ENCODE measurements at places on chromosomes 11 and 22. TPM values are rescaled to one million over a fixed set of nuclear protein-coding genes. Genes with fewer than 3 reads are reported as not detected.
A peak's percentile ranks its signal among the peaks of the same experiment; 100 is the strongest.

The CD3E gene
- 0.37 TPM for polyA plus RNA-seq

The TMEM109 gene
- polyA plus RNA-seq, result 53.3 TPM

The B4GALNT4 gene
- polyA plus RNA-seq, result 0.75 TPM

The HEPHL1 gene
- polyA plus RNA-seq, result not detected

The OR56A1 gene
- not detected for polyA plus RNA-seq

The SMC1B gene
- not detected for polyA plus RNA-seq

The MISFA gene
- polyA plus RNA-seq, result 1.7 TPM

The OSBP gene
- 13.8 TPM for polyA plus RNA-seq

The FAM180B gene
- polyA plus RNA-seq, result not detected

The ST14 gene
- 1.2 TPM for polyA plus RNA-seq

The LINC01488 gene
- 0.03 TPM for polyA plus RNA-seq

The ROBO4 gene
- 39.1 TPM for polyA plus RNA-seq

DNA sequence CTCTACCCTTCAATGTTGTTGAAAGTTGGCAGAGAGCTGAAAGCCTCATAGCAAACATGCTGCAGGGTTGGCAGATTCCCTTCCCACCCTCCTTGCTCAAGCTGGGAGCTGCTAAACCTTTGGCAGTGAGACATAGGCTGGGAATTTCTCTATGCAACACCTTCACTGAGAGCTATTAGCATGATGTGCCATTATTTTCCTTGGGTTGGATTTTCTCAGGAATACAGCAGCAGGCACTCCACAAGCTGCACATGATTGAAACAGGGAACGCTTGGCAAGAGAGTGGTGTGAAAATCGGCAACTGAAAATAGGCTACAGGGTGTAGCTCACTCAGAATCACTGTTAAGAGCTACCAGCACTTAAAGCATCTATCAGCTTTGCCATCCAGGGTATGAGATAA is 9.6 kb upstream of the ALKBH3 start:
- no peak for DNase-seq

DNA sequence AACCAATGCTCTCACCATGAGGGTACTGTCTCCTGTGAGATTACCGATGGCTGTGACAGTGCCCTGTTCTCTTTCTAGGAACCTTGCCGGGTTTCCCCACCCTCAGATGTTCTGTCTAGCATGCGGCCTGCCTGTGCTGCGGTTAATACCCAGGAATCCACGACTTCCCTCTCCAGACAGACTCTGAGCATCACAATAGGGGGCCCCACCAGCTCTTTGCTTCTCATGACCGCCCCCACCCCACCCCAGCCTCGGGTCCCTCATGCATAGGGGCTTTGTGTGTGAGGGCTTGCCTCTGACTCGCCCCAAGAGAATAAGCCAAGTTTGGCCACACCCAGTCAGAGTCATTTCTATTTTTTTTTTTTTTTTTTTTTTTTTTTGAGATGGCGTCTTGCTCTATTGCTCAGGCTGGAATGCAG is 10.3 kb downstream of the PARVG start:
- DNase-seq, result no peak

GRCh38 chr11:70153133-70153727 is 49.9 kb upstream of the FADD start:
- no peak for DNase-seq

DNA sequence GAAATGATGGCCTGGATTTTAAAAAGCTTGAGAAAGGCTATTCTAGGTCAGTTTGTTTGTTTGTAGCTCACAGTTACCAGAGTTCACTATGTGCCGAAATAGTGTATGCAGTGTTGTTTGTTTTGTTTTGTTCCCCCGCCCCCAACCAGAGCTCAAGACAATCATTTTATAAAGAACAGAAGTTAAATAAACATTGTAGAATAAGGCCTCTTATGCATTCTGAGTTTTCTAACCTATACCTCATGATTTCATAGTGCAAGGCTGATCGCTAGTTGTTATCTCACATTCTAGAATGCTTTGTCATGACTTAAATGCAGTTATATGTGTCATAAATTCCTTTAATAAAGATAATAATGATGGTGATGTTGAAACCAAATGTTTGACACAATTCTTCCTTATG is 7.8 kb downstream of the KCNA4 start:
- DNase-seq, result no peak

- no peak for DNase-seq
Measured at GRCh38 chr11:128608746-128609407, 21.5 kb upstream of the ETS1 start.

- DNase-seq, result no peak
Measured at GRCh38 chr11:10181811-10182210, 112.2 kb downstream of the SBF2 start.

DNA sequence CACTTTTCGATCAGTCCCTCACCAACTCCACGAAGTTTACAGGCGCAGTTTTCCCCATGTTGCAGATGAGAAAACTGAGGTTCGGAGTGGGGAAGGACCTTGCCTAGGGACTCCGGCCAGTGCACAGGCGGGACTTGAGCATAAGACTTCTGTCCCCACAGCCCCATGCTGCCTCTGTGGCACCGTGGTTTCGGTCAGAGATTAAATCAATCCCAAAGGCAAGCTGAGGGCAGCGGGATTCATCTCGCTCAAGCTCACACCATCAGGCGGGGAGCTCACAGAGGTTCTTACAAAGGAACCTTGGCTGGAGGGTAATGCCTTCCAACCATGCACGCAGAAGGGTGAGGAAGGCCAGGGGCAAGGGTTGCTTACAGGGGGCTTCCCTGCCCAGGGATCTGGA is 115.5 kb downstream of the PHF21B start:
- no peak for DNase-seq

DNA sequence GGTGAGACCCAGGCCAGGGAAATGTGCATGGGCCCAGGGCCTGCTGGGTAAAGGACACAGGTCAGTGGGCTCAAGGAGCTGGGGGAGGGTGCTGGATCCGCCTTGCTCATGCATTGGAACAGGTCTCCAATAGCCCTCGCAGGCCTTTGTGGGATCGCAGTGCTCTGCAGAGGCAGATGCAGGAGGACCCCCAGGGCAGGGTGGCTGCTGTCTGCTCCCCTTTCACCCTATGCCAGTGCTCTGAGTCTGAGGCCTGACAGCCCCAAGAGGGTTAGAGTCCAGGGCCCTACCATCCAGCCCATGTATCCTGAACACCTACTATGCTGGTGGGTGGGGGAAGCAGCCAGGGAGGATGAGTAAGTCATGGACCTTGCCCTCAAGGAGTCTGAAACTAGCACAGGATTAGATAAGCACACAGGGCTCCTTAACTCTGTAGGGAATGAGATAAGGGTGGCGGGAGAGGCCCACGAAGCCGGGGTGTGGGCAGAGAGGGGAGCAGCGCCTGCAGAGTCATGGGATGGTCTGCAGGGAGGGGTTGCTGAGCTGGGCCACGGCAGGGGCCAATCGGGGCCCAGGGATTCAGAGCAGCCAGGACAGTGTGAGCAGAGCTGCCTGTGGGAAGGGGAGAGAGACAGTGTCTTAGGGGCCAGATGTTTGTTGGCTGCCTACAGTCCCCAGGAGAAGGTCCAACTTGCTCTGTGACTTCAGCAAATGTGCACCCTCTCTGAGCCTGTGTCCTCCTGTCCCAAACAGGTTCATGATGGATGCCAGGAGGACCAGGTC is 10.5 kb upstream of the EHD1 start:
- no peak for DNase-seq

DNA sequence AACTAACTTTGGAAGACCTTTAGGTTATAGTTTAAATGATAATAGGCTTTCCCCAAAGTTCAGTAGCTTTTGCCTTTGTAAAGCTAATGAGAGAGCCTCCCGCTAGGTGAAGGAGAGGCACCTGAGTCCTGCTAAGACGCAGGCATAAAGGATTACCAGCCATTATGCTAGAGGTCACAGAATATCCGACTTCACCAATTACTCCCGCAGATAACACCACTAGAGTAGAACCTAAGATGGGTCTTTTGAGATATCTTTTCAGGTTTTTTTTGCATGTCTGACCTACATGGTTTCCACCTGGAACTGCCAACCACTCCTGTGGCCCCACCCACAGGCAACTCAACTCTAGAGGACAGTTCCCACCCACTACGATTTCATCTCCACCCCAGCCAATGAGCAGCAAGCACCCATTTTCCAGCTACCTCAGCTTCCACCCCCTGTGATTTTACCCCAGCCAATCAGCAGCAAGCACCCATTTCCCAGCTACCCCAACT is 314.3 kb downstream of the BRD1 start:
- DNase-seq, result no peak

GRCh38 chr22:40782521-40782920 is 36.6 kb downstream of the SLC25A17 start:
- DNase-seq, result no peak

- no peak for DNase-seq
Measured at GRCh38 chr11:75435571-75435925, 2.5 kb upstream of the KLHL35 start.

- DNase-seq, result no peak
Measured at GRCh38 chr11:57785072-57785471, 23.5 kb downstream of the CTNND1 start.

GRCh38 chr22:19518635-19519034 is 5.6 kb downstream of the CLDN5 start:
- no peak for DNase-seq

GRCh38 chr22:50105208-50106100 is 15.6 kb downstream of the MOV10L1 start:
- DNase-seq, result no peak

DNA sequence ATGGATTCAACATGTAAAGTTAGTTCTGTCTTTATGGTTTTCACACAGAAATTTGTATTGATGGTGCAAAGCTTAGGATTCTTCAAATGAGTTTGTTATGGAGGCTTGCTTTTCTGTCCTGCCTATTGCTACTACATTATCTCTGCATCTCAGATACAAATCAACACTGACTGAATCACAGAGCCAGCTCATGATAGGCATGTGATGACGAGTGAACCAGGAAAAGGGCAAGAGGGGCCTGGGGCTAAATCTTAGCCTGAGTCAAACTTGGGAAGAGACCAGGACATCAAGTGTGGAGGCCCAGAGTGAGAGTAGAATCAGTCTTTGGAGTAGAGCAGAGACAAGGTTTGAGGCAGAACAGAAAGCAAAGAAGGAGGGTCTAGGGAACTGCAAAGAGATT is 107.1 kb upstream of the CD44 start:
- DNase-seq, result no peak

DNA sequence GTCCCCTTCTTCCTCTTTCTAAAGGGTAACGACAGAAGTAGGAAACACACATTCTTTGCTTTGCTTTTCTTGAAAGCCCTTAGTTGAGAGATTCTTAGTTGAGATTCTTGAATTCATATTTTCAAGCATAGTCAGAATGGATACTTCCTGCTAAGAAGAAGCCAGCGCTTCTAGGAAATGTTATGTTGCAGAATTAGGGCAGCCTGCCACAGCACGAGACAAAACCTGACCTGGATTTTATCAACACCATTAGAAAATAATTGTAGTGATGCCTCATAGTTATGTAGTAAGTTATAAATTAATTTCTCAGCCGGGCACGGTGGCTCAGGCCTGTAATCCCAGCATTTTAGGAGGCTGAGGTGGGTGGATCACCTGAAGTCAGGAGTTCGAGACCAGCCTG is 37.9 kb upstream of the NUP160 start:
- DNase-seq, result peak; percentile 15

- no peak for DNase-seq
Measured at GRCh38 chr11:134660416-134660815, 248.4 kb upstream of the B3GAT1 start.

DNA sequence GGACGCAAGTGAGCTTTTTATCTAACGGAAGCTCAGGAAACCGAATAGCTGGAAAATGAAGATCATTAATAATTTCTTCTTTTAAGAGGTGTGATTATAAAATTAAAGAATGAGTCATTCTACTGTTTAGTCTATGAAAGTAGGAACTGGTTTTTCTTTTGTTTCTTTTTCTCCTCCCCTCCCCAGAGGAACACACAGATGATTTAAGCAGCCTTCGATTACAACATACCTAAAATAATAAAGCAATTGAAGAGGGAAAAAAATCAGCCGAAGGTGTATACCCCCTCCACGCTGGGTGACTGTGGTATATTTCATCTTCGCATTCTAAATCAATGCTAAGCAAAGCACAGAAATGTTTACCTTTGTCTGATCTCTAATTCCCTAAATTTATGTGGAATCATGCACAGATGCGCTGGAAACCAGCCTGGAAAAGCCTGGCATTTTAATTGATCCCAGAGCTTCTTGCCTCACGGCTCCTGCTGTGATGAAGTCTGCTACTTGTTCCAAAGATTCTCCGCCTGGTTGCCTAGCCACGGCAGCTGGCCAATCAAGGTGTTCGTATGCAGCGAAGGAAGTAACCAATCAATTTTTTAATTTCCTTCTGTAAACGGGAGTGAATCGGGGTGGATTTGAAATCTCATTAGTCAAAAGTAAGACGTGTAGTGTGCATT is 133.9 kb downstream of the FANCF start:
- no peak for DNase-seq

GRCh38 chr22:50297510-50298265 is 9.8 kb downstream of the PLXNB2 start:
- no peak for DNase-seq

- DNase-seq, result no peak
Measured at GRCh38 chr11:133339495-133340140, 192.7 kb downstream of the OPCML start.

DNA sequence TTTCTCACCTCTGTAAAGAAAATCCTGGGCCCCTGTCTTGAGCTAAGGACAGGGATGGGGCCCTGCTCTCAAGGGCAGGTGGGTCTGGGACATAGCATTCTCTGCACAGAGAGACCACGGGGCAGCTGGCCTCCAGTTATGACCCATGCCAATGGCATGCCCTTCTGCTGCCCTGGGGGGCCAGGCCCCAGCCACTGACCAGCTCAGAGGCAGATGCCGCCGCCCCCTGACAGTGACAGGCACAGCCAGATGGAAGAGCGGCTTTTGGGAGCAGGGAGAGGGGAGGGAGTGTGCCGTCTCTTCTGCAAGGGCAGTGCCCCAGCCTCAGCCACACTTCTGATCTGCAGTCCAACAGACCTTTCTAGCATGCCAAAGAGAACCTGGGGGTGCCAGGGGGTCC is 114.8 kb upstream of the NAV2 start:
- DNase-seq, result no peak

DNA sequence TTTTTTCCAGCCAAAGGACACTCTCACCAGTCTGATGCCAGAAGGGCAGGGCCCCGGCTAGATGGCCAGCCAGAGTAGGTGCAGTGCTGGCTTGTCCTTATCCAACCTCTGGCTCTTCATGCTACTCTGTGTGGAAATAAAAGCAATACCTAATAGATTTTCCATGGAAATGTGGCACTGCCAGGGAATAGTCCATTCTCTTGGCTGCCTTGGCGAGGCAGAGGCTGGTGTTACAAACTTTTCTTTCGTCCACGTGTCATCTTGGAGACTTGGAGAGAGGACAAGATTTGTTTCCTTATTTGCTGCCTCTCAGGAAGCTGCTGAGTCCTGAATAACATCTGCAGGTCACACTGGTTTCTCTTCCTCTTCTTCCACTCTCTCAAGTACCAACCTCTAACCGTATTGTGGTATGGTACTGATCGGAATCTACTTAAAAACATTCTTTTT is 17.2 kb upstream of the C1QTNF4 start:
- DNase-seq, result no peak

- DNase-seq, result no peak
Measured at GRCh38 chr22:49446759-49447710, 380.6 kb downstream of the BRD1 start.

- DNase-seq, result peak; percentile 92
Measured at GRCh38 chr22:20130731-20131596, 640 bp upstream of the ZDHHC8 start.

- DNase-seq, result peak; percentile 36
Measured at GRCh38 chr11:119169282-119169719, 776 bp downstream of the NLRX1 start.
